ENCODE measurements at places on chromosomes 3 and 15.

GRCh38 chr3:46659285-46659684 is 34.2 kb downstream of the ALS2CL start:
- DNase-seq: no peak

- DNase-seq: no peak
Observed at GRCh38 chr15:48132874-48133273, 12.1 kb downstream of the SLC24A5 start.

DNA sequence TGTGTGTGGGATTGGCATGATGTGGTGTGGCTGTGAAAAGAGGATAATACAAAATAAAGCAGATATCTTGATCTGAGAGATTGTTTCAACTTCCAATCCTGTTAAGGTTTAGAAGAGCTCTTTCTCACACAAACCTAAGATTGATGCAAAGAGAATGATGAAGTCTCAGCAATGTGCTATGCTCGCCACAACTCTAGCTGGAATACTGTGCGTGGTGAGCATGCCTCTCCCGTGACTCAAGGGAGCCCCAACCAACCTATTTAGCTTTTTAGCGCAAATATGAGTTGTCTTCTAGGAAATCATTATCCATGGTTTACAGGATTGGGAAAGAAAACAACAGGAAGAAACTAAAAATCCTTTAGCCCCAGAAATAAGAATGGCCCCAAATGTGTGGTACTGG is 28.5 kb downstream of the BTLA start:
- no peak for DNase-seq

GRCh38 chr3:30199096-30199759 is 407.2 kb upstream of the TGFBR2 start:
- DNase-seq: peak; percentile 10

GRCh38 chr3:3707858-3708768 is 91.1 kb upstream of the LRRN1 start:
- DNase-seq: no peak

GRCh38 chr15:25987638-25988037 is 124.5 kb upstream of the ATP10A start:
- DNase-seq: no peak

- DNase-seq: no peak
Observed at GRCh38 chr3:48187579-48188265, 495 bp downstream of the CDC25A start.

- DNase-seq: no peak
Observed at GRCh38 chr3:140170612-140171011, 235.6 kb downstream of the CLSTN2 start.

GRCh38 chr15:65916664-65917406 is 47.5 kb downstream of the RAB11A start:
- peak; percentile 32 for DNase-seq

- DNase-seq: no peak
Observed at GRCh38 chr3:150302246-150302645, 105.9 kb upstream of the TSC22D2 start.

DNA sequence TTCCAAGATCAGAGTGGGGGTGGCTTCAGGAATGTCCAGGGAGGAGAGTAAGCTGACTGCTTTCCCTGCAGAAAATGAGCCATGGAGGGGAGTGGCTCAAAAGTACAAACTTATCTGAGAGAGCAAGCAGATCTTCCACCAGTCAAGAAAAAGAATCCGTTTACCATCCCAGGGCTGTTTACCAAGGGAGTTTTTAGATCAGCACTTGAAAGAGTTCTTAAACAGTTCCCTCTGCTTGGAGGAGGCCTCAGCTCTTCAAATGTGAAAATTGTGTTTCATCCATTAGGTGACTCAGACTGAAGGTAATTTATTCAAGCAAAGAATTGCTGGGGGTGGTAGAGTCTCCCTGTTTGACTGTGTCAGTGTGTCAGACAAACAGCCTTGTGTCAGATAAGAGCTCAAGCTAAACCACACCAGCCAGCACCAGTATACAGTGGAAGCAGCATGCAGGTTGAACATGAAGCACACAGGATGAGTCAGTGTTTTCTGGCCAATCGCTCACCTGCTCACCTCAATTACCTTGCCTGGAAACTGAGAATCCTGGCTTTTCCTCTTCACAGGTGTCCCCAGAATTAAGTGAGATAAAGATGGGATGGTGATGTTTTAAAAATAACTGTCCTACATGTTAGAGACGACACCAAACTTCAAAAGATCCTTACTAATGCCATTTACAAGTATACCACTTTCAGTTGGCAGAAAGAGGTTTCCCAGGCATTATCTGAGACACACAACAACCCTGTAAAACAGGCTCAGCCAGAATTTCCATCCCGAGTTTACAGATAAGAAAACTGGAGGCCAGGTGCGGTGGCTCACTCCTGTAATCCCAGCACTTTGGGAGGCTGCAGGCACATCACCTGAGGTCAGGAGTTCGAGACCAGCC is 21.7 kb downstream of the SH3BP5 start:
- DNase-seq: no peak

- DNase-seq: no peak
Observed at GRCh38 chr3:189944285-189945145, 176.2 kb downstream of the P3H2 start.

DNA sequence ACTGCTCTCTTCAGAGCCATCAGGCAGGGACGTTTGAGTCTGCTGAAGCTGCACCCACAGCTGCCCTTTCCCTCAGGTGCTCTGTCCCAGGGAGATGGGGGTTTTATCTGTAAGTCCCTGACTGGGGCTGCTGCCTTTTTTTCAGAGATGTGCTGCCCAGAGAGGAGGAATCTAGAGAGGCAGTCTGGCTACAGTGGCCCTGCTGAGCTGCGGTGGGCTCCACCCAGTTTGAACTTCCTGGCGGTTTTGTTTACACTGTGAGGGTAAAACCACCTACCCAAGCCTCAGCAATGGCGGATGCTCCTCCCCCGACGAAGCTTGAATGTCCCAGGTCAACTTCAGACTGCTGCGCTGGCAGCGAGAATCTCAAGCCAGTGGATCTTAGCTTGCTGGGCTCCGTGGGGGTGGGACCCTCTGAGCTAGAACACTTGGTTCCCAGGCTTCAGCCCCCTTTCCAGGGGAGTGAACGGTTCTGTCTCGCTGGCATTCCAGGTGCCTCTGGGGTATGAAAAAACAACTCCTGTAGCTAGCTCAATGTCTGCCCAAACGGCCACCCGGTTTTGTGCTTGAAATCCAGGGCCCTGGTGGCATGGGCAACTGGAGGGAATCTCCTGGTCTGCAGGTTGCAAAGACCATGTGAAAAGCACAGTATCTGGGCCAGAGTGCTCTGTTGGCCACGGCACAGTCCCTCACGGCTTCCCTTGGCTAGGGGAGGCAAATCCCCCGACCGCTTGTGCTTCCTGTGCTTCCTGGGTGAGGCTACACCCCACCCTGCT is 21.1 kb upstream of the ST6GAL1 start:
- no peak for DNase-seq

- DNase-seq: no peak
Observed at GRCh38 chr3:18556001-18556408, 130.9 kb upstream of the SATB1 start.

GRCh38 chr15:66730168-66731021 is 28.4 kb downstream of the SMAD6 start:
- DNase-seq: no peak

- DNase-seq: no peak
Observed at GRCh38 chr15:35886765-35887164, 340.8 kb upstream of the DPH6 start.

DNA sequence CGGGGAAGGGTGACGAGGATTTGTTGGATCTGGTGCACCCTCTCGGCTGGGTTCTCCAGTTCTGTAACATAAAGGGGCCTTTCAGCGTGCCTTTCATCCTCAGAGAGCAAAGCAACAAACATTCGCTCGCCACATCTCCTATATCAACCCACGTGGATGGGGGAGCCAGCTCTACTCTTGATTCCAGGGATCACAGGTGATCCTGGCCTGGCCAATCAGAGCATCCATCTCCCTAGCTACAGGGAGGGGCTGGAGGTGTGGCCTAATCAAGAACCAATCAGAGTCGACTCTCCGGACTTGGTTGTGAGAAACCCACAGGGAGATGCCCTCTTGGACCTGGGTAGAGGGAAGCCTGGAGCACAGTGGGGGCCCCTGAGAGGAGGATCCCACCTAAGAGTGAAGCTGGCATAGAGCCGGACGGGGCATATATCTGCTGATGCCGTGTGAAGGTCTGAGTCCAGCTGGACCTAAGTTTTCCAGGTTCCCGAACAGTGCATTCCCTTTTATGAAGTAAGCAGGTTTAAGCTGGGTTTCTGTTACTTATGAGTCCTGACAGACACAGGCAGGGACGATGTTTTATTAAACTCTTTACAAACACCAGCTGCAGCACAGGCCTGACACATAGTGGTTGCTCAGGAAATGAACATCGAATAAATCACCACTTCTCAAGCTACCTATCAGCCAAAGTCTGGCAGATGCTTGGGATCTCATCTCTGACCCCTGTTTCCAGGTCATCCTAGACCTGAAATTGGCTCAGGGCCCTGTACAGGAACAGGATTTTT is 50.7 kb upstream of the RAD18 start:
- DNase-seq: no peak

- no peak for DNase-seq
Observed at GRCh38 chr3:12287727-12288181, 1.1 kb upstream of the PPARG start.

GRCh38 chr3:118472586-118472985 is 562.1 kb downstream of the IGSF11 start:
- DNase-seq: peak; percentile 17

GRCh38 chr3:69032142-69032541 is 18.7 kb upstream of the EOGT start:
- DNase-seq: no peak

DNA sequence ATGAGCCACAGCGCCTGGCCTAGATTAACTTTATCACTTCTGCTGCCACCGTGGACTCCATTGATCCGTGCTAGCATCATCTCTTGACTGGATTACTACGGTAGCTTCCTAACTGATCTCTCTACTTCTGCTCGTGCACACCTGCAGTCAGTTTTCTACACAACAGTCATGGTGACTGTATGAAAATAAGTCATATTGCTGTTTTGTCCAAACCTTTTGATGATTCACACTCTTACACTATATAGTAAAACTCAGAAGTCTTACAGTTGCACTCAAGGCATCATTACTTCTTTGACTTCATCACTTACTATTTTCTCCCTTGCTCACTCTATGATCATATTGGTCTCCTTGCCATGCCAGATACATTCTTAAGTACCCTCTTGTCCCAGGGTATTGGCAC is 10.1 kb downstream of the PDCD6IP start:
- no peak for DNase-seq

DNA sequence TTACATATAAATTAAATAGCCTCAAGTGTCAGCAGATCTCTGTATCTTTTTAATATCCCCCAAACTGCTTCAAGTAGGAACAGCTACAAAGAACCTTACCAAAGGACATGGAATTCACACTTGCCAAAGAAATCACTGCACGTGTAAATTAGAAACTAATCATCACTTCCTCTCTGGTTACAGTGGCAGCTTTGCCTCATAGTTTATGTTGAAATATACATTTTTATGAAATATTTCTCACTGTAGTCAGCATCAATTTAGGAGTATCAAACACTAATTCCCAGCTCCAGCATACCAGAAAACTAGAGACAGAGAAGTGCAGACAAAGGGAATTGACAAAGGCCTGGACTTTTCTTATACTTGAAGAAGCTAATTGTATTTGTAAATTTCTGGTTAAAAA is 260.9 kb downstream of the TIGIT start:
- DNase-seq: no peak

DNA sequence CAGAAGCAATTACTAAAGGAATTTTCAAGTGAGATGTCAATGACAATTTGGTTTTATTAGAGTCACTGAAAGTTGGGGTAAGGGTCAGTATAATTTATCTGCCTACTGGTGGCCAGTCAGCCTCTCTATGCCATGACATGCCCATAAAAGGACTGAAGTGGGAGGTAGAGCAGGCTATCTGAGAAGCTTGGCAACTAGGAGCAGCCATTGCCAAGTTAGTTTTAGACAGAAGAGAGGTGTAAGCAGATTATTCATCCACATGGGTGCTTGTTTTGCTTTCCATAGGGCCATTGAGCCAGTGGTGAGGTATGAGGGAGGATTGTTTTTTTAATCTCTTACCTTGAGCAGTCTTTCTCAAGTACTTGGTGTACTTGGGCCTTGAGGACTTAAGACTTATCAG is 8.1 kb upstream of the RBP1 start:
- DNase-seq: no peak

DNA sequence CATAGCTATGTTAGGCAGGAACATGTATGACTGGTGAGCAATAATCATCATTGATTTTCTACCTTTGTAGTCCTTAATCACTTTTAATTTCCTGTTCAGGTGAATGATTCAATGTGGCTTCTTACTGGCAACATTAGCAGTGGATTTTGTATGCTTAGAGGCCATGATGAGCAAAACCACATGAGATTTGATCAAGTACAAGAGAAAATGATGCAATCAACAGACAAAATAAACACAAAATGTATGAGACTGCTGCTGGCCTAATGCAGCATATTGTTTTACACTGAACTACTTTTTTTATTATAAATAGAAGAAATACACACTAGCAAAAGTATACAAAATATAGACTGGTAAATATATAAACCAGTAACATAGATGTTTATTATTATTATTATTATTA is 47.5 kb upstream of the SI start:
- no peak for DNase-seq

DNA sequence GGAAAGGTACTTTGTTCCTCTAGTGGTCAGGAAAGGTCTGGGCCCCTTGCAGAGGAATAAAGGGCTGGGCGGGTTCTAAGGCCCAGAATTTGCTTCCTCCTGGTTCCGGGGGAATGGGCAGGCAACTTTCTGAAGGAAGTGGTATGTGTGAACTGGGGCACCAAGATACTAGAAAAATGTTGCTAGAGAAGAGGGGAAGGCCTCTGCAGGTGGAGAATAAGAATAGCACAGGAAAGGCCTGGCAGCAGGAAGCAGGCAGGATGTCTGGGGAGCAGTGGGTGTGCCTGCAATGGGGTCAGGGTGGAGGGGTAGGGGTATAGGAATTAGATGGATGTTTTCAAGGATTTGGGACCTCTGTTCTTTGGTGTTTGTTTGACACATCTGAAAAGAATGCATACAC is 2.0 kb downstream of the SLC22A13 start:
- no peak for DNase-seq

- DNase-seq: no peak
Observed at GRCh38 chr3:189353988-189354889, 182.5 kb downstream of the TPRG1 start.

GRCh38 chr3:139353920-139354556 is 10.2 kb downstream of the MRPS22 start:
- DNase-seq: peak; percentile 25

- no peak for DNase-seq
Observed at GRCh38 chr3:63967675-63968611, 55.4 kb downstream of the PSMD6 start.

All from retinal pigment epithelial cell (primary cell).